ENCODE measurements at places on chromosomes 5 and 9.

- DNase-seq: peak; percentile 59
These were observed 1.2 kb upstream of the SLC4A9 start for GRCh38 chr5:140358738-140359310.

- DNase-seq: no peak
These were observed 78.3 kb downstream of the FBXL17 start for GRCh38 chr5:108303611-108304010.

DNA sequence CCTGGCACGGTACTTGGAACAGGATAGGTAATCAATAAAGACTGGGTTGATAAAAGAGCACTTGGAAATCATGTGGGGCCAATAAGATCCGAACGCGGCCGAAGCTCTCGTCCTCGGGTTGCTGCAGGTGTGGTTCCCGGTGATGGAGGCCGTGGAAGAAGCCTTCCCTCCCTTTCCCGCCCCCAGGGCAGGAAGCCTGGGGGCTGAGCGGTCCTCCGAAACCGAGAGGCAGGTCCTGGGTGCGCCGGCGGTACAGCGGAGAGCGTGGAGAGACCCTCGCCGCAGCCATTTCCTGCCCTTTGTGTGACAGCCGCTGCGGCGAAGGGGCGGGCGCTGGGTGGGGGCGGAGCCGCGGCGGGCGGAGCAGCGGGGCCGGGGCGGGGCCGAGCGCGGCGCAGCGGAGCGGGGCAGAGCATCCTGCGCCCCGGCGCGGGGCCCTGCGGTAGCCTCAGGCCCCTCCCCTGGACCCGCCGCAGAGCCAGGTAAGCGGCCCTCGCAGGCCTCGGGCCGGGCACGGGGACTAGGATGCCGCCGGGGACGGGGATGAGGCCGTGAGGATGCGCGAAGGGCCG, at the start of gene CYFIP2:
Gene CYFIP2 (plus strand): TSS at position 410 of the 572 bp plus-strand sequence. CDS start 19,239 bp downstream, outside the sequence.
- DNase-seq: peak; percentile 32

DNA sequence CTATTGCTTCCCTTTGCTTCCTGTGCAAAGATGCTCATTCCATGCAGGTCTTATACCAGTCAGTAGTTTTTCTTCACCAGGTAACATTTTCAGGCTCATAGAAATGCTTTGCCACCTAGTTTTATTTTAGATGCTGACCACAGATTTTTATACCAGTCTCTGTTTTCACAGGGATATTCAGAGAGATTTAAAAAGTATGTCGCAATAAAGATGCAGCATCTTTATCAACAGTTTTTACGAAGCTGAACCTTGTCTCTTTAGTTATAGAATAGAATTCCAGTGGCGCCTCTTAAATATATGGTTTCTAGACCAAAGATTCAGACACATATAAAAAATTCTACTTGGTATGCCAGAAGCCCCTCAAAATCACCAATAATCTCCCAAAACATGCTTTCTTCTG, 155.7 kb upstream of the PCSK5 start:
- no peak for DNase-seq

All from SW 1271 (cell line).